ENCODE measurements at places on chromosomes 2 and 18. TPM values are rescaled to one million over a fixed set of nuclear protein-coding genes. Genes with fewer than 3 reads are reported as not detected.

TUBA3E gene
- total RNA-seq: not detected

RAX gene
- total RNA-seq: not detected

POTEJ gene
- not detected for total RNA-seq

CTAGE1 gene
- not detected for total RNA-seq

SULT1C2 gene
- total RNA-seq: not detected

SNTG2 gene
- total RNA-seq: not detected

SKA1 gene
- total RNA-seq: 3.7 TPM

SLC8A1 gene
- 1.9 TPM for total RNA-seq
